ENCODE measurements at places on chromosomes 16 and 17. TPM values are rescaled to one million over a fixed set of nuclear protein-coding genes. Genes with fewer than 3 reads are reported as not detected.

KCNAB3 gene
- total RNA-seq = 0.49 TPM

BRD7 gene
- total RNA-seq = 47.1 TPM

KRT26 gene
- not detected for total RNA-seq

CHST6 gene
- 0.16 TPM for total RNA-seq

QPRT gene
- 0.81 TPM for total RNA-seq

SLC38A8 gene
- not detected for total RNA-seq

COA3 gene
- total RNA-seq = 55.1 TPM

RAB11FIP4 gene
- 0.31 TPM for total RNA-seq

WFDC1 gene
- total RNA-seq = 0.32 TPM

CTRL gene
- total RNA-seq = 0.76 TPM

CRYBA1 gene
- total RNA-seq = not detected

C16orf92 gene
- not detected for total RNA-seq

PRKCB gene
- not detected for total RNA-seq

TNFRSF17 gene
- not detected for total RNA-seq

COPS3 gene
- total RNA-seq = 61.0 TPM

Measured in bladder microvascular endothelial cell (primary cell).